ENCODE measurements at places on chromosomes 6 and 20.

DNA sequence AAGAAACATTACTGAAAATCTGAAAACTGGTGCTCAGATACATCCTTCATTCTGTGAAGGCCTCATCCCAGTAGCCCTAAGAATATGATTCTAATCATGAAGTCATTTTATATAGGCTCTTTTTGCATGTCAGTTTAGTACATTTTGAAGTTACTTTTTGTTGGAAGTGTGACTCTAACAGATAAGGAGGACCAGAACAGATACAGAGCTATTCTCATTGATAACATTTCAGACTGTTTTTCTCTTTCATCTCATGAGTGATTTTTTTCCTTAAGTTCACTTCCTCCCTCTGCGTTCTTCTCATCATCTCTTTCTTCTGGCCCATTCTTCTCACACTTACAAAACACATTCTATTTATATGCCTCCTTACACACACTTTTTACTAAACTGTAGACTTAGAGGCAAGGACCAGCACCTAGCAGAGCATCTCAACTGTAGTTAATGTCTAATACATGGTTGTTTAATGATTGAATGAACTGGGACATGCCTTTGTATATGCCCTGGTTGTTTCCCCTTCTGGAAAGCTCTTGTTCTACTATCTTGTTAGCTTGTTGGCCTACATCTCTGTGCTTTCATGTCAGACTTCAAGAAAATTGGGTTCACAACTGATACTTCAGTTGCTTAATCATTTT, 8.7 kb downstream of the CTNNBL1 start:
- DNase-seq, result no peak

DNA sequence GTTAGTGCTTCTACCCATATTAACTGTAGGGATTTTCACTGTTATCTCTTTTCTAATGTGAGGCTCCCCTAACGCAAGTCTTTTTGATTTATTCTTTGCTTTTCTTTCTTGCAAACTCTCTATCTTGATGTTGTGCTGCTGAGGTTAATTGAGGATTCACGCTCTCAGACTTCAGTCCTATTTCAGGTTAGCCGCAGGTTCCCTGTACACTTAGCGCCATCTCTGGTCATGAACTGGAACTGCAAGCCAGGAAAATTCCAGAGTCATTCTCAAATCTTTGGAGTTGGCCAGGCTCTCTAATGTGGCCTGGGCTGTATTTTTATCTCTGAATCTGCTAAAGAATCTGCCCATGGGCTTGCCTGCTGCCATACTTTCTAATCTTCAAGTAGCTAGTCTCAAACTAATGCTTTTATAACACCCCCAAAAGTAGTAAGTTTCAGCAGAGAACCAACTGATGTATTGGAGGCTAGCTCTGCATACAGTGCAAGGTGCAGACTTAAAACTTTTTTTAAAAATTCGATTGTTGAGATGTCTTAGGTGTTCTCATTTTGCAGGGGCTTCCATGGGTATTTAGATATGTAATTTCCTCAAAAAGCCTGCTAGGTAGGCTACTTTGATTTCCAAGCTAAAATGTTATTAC, 91.1 kb upstream of the OPRM1 start:
- no peak for DNase-seq

DNA sequence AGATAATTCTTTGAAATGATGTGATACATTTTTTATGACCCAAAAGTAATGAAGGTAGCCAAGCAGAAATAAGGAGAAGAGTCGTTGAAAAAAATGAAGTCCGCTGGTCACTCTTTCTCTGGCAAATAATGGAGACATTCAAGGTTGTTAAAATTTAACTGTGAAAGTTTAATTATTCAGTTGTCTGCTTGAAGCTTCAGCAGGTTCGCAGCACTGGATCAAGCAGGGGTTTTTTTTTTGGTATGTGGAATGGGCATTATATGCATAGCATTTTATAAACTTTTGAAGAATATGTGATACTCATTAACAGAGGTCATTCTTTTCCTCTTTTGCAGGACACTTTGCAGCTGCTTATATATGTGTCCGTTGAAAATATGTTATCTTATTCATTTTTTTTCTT, 21.6 kb upstream of the FUT9 start:
- DNase-seq, result no peak

GRCh38 chr6:132405143-132405915, 4.1 kb upstream of the MOXD1 start:
- no peak for DNase-seq

DNA sequence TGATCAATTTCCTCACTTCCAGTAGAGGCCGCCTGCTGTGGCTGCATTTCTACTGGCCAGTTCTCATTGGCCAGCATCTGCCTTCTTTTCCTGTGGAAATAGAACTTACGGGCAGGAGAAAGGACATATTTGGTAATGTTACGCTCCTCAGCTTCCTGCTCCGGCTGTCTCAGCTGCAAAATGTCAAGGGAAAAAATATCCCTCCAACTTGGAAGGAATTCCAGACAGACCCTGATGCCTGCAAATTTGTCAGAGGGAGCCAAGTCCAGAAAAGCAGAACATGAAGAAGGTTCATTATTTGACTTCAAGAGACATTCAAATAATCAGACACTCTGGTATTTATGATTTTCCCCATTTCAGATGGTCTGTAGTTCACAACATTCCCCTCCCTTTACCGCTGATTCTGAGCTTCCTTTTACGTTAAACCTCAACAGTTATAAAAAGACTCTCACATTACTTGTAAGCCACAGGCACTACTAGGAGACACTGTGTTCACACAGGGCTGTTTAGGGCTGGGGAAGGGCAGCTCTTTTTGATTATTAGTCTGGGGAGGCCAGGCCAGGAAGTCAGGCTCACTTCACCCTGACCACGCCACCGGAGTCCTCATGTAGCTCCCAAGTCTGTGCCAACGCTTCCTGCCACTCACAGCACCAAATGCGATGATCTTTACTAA, 179.6 kb upstream of the CCN2 start:
- no peak for DNase-seq

- DNase-seq, result no peak
Observed at GRCh38 chr6:85111481-85112011, 338.3 kb upstream of the NT5E start.

GRCh38 chr6:159984268-159984786, 15.4 kb downstream of the IGF2R start:
- no peak for DNase-seq

DNA sequence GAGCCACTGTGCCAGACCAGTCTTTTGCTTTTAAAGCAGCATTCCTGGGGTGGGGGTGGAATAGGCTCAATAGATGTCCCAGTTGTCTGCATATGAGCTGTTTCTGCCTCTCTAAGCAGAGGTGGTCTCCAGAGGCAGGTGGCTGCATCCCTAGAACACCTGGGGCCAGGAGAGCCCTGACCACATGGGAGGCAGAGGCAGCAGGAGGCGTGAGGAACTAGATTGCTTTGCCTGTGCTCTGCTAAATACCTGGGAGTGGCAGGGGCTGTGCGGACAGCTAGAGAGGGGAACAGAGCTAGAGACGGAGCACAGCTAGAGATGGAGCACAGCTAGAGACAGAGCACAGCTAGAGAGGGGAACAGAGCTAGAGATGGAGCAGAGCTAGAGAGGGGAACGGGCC, 29.1 kb upstream of the CLDN20 start:
- DNase-seq, result no peak

Measured in D721Med (cell line).